ENCODE measurements at places on chromosomes 4 and X. TPM values are rescaled to one million over a fixed set of nuclear protein-coding genes. Genes with fewer than 3 reads are reported as not detected.

MAGEA9B gene
- total RNA-seq, result not detected

DNA sequence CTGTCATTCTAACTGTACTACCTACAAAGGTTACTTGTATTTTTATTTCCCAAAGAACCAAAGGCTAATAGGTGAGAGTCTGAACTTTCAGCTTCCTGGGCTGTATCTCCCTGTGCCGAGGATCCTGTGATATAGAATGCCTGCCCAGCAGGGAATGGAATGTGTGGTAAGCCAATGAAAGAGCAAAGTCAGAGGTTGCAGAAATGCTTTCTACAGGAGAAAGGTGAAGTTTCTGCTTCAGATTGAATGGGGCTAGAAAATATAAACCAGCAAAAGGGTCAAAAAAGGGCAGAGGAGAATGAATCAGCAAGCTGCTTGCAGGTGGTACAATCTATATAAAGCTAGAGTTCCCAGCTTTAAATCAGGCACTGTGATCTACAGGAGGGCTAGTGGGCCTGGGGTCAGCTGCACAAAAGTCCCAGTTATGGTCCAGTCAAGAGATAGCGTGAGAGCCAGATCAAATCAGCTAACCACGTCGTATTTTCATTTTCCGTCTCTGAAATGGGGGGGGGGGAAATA, 146.1 kb downstream of the DCTD start:
- DNase-seq, result no peak

ZMAT1 gene
- total RNA-seq, result 1.9 TPM

GRCh38 chr4:129231945-129232588, 136.1 kb downstream of the C4orf33 start:
- no peak for DNase-seq

DNA sequence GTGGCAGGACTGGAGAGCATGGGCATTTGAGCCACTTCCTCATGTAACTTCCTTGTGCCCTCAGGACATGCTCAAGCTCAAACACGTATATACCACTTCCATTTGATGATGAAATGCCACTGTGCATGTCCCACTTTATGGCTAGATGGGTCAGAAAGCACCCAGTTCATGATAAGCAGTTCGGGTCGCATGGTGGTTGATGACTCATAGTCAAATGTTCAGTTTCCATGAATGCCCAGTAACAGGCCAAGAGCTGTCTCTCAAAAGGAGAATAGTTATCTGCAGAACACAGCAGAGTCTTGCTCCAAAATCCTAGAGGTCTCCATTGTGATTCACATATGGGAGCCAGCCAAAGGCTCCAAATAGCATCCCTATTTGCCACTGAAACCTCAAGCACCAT, 48.9 kb upstream of the SPIN3 start:
- no peak for DNase-seq

- DNase-seq, result no peak
Measured at GRCh38 chr4:138992676-138993075, 22.9 kb upstream of the NOCT start.

DYNLT3 gene
- 7.4 TPM for total RNA-seq

All from muscle of leg (tissue), 16 donors.